ENCODE measurements at places on chromosomes 1 and 21.
A peak's percentile ranks its signal among the peaks of the same experiment; 100 is the strongest.

- peak; percentile 62 for DNase-seq
Measured at GRCh38 chr1:112957133-112957812, 1.3 kb upstream of the SLC16A1 start.

DNA sequence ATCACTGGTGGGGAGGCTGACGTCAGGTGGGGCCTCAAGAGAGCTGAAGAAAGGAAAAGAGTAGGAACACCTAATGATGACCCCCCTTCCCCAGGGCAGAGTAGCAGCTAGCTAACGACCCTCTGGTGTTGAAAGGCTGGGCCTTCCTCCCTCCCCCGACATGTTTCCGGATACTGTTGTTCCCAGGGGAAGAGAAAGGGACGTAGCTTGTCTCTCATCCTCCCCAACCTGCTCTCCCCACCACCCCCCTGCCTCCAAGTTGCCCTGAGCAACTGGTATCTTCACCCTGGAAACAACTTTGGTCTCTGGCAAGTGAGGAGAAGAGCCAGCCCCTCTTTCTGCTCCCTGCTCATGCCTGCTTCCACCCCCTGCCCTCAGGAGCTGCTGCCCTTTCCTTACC is 2.4 kb downstream of the SEMA6C start:
- DNase-seq: no peak

DNA sequence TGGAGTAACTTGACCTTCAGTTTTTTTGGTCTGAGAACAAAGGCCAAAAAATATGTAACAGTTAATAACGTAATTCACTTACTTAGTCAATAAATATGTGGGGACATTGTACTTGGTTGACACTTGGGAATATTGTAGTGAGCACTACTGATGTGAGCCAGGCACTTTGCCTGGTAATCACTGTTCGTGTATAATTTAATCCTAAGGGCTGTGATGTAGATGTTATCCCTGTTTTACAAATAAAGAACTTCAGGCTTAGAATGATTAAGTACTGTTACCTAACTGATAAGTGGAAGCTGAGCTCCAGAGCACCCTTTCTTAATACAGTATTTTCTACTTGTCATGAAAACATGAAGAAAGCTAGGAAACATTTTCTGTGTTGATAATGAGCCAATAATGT is 28.0 kb downstream of the PTBP2 start:
- no peak for DNase-seq

DNA sequence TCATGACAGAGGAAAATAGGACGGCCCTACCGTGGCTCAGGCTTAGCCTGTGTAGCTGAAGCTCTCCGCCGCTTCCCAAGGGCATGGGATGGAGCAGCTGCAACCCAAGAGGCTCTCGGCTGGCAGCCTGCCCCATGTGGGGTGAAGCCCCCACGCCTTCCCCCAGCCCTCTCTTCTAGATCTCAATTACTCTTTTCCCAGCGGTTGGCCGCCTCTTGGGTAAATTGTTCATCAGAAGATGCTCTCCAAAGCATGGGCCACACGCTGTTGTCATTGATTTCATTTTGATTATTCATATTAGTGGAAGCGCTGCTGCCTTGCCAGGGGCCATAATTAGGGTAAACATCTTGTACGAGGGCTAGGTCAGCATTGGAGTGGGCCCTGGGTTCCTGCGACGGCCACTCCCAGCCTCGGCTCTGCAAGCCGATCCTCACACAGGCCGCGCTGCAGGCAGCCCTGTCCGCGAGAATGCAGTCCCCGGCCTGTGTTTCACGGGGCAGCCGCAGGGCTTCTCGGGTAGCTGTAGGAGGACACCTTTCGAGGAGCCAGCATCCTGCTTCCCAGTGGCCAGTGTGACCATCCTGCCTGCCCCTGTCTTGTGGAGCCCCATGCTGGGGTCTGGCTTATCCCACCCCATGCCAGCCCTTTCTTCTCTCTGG is 114.4 kb upstream of the VAMP3 start:
- DNase-seq: no peak

GRCh38 chr1:248755517-248755916 is at the start of gene LYPD8:
LYPD8 (minus strand) TSS chr1:248755759; CDS start chr1:248751081, 4,678 bp downstream.
- no peak for DNase-seq

- DNase-seq: no peak
Measured at GRCh38 chr21:25501462-25501861, 105.8 kb downstream of the MRPL39 start.

GRCh38 chr1:213094446-213094845 is 43.4 kb downstream of the RPS6KC1 start:
- no peak for DNase-seq

GRCh38 chr1:97384294-97384968 is 536.4 kb downstream of the DPYD start:
- no peak for DNase-seq

DNA sequence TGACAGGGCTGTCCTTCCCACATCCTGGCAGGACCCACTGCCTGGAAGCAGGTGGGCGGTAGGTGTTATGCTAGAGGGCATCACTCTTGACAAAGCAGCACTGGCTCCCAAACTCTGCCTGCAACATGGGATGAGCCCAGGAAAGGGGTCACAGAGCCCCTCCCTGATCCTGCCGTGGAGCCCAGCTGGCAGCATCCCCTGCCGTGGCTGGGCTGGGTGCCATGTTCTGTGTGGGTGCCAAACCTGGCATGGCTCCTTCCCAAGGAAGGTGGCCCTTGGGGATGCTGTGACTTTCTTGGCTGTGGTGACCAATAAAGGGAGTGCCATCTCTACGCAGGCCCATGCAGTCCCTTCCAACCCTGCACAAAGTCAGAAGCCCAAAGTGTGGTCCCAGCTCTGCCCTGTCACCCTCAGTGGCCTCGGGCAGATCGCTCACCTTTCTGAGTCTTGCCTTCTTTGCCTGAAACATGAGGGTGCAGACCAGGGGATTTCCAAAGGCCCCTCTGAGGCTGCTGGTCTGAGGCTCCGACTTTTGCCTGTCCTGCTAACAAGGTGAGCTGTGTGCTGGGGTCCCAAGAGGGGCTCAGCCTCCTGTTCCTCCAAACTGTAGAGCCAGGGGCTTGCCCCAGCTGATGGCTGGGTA is 6.0 kb downstream of the CDK18 start:
- no peak for DNase-seq

DNA sequence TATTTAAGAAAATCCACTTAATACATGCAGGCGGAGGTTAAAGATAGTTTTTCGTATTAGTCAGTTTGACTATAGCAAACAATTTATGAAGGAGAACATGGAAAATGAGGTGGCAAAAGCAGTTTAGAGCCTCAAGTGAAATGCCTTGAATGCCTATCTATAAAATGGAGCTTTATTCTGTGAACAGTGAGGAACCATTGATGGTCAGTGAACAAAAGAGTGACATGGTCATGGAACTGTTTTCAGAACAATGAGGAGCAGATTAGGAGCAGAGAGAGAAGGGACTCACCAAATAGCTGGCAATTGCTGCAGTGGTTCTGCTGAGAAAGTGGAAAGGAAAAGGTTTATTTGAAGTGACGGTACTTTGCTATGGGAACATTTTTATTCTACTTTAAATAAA is 299.8 kb downstream of the DUSP10 start:
- DNase-seq: no peak

DNA sequence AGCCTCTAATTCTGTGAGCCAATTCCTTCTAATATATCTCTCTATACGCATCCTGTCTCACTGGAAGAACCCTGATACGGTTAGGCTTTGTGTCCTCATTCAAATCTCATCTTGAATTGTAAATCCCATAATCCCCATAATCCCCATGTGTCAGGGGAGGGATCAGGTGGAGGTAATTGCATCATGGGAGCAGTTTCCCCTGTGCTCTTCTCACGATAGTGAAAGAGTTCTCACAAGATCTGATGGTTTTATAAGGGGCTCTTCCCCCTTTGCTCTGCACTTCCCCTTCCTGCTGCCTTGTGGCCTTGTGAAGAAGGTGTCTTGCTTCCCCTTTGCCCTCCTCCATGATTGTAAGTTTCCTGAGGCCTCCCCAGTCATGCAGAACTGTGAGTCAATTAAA is 116.1 kb downstream of the MRPS6 start:
- DNase-seq: no peak

DNA sequence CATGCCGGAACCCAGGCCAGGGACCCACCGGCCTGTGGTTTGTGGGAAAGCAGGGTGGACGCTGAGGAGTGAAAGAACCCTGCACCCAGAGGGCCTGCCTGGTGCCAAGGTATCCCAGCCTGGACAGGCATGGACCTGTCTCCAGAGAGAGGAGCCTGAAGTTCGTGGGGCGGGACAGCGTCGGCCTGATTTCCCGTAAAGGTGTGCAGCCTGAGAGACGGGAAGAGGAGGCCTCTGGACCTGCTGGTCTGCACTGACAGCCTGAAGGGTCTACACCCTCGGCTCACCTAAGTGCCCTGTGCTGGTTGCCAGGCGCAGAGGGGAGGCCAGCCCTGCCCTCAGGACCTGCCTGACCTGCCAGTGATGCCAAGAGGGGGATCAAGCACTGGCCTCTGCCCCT is 18.5 kb downstream of the CSF1 start:
- no peak for DNase-seq

GRCh38 chr1:118871582-118872171 is 116.5 kb downstream of the TBX15 start:
- no peak for DNase-seq

GRCh38 chr21:45592208-45592619 is 50.0 kb upstream of the SLC19A1 start:
- peak; percentile 86 for DNase-seq

DNA sequence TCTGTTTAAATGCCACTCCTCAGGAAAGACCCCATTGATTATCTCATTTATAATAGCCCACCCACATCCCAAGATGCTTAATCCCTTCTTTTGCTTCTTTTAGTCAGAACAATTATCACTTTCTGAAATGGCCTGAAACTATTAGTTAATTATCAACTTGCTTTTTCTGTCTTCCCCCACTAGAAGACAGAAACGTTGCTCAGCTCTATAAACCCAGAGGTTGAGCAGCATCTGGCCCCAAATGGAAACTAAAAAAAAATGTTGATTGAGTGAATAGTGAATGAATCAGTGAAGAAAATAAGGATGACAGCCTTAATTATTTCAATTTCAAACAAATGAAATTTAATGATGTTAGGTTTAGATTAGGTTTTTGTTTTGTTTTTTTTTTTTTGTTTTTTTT is 38.2 kb upstream of the PIGC start:
- DNase-seq: no peak

GRCh38 chr1:189616893-189617292 is 860.8 kb downstream of the BRINP3 start:
- DNase-seq: no peak

DNA sequence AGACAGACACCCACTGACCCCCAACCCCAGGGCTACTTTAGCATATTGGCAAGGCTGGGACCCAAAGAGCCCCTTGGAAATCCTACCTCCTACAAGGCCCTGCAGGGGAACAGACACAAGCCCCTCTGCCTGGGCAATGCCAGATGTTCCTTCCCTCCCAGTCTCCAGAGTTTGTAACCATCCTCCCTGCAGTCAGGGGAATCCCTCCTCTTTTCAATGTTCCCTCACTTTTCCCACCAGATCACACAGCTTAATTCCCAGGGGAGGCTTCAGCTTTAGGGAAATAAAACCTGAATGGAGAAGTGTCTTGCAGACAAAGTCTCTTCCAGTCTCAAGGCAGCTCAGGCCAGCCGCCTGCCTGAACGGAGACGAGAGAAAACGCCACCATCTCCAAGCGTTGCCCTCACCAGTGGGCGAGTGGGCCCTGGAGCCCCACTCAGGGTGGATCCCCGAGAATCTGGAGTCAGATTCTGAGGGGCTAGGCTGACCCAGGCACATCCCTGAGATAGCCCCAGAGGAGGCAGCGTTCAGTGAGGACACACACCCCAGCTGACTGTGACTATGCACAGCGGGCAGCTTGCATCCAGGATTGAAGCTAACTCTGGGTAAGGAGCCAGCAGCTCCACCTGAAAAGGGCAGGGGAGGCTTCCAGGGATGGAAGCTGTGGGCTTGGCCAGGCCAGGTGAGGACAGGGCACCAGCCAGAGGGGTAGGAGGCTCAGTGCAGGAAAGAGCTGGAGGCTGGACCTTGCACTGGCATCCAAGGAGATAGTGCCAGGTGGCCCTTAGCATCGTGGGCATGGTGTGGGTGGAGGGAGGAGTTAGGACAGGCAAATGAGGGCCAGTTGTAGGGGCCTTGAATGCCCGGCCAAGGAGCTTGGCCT is 44.0 kb upstream of the ZC3H12A start:
- DNase-seq: no peak

DNA sequence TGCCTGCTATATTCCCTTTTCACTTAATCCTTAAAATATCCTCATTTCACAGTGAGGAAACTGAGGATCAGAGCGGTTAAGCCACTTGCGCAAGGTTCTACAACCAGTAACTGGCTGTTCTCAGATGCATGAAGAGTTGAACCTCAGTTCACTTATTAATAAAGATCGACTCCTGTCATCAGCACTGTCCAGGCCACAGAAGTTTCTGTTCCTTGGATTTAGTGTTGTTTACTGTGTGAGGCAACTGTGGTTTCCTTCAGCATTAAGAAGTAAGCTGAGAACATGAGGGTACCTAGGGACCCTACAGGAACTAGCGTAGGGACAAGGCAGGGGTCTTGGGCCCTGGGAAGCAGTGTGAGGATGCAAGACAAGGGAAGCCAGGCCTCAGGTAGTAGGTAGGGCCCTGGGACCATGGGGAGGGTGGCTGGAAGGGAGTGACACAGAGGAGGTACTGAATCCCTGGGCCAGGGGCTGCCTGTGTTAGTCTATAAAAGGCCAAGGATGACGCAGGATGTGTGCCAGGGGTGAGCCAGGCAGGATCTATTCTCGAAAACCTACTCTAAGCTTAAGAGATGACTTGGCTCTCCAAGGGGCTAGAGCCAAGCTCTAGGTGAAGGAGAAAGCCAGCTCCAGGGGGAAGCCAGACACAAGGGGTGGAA is 181.2 kb upstream of the CSF3R start:
- no peak for DNase-seq

- no peak for DNase-seq
Measured at GRCh38 chr1:164743976-164744375, 185.0 kb downstream of the PBX1 start.

GRCh38 chr1:6396998-6397397 is 3.4 kb upstream of the ACOT7 start:
- DNase-seq: no peak

- DNase-seq: peak; percentile 36
Measured at GRCh38 chr1:18575620-18576019, 55.0 kb upstream of the PAX7 start.

GRCh38 chr1:31745946-31746670 is 18.0 kb downstream of the ADGRB2 start:
- DNase-seq: no peak

DNA sequence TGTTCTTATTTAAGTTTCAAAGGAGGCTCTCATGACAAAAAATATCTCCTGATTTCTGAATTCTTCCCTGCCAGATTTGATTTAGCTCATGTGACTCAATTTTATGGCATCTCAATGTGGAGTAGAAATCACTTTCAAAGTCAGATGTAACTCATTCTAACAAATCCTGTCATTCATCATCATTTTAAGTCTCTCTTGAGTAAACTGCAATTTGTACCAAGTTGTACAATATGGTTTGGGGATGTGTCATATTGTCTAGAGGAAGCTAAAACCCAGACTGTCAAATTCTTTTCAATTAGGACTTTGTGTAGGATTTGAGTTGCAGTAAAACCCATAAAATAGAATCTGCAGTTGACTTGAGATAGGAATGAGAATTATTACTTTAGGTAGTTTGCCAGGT is 2101.0 kb downstream of the NCAM2 start:
- no peak for DNase-seq

Data from CD4-positive, alpha-beta T cell treated with Interleukin-15 for 4 hours (primary cell).